Epithelial cell of proximal tubule (primary cell): ENCODE measurements at places on chromosomes 5 and 9. TPM values are rescaled to one million over a fixed set of nuclear protein-coding genes. Genes with fewer than 3 reads are reported as not detected.
A peak's percentile ranks its signal among the peaks of the same experiment; 100 is the strongest.

HAPLN1 gene
- 0.07 TPM in 1 of 2 replicates, not detected in the other for total RNA-seq

SNCAIP gene
- 1.1 and 1.8 TPM in 2 replicates for total RNA-seq

PGM5 gene
- total RNA-seq: 1.2 TPM in 1 of 2 replicates, not detected in the other

PCDHGA12 gene
- total RNA-seq: 1.8 and 1.9 TPM in 2 replicates

CCDC192 gene
- not detected in 2 replicates for total RNA-seq

CKMT2 gene
- total RNA-seq: not detected in 2 replicates

DCANP1 gene
- not detected in 2 replicates for total RNA-seq

ZNF454 gene
- 0.87 and 1.7 TPM in 2 replicates for total RNA-seq

TRIP13 gene
- total RNA-seq: 66.7 and 99.9 TPM in 2 replicates

GRCh38 chr5:73472116-73472515, 23.5 kb upstream of the FOXD1 start:
- DNase-seq: no peak

DNA sequence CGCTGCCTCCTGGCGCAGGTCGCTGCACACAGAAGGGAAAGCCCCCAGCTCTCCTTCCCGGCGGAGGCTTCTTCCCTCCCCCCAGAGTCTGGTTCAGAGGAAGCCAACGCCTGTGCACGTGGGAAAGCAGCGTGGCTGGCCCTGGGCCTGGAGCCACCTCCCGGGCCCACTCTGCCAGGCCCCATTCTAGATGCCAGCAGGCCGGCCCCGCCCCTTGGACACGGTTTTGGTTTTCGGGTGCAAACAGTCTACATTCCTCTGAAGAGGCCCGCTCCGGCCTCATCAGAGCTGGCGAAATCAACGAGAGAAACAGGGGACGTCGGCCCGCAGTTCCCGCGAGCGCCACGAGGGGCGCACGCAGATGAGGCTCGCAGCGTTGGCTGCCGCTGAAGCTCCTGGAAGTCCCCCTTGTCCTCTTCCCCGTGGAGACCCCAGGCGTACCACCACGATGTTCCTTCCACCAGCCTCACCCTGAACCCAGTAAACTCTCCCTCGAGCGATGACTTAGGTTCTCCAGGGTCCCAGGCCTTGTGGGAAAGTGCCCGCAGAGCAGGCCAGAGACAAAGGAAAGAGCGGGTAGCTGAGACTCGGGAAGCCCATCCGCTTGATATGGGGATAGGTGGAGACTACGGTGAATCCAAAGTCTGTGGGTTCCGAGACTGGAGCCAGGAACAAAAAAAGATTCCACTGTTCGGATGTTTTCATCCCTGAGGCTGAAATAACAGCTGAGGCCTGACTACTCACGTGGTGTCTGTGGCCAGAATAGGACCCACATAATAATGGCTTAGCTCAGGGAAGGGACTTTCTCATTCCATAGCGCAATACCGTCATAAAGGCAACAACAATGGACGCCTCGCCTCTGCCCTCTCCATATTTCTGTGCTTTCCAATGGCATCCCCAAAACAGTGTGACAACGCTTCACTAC, 64.2 kb downstream of the KLF4 start:
- DNase-seq: peak; percentile 43

GRCh38 chr5:139446956-139447779, 7.8 kb upstream of the DNAJC18 start:
- no peak for DNase-seq

DNA sequence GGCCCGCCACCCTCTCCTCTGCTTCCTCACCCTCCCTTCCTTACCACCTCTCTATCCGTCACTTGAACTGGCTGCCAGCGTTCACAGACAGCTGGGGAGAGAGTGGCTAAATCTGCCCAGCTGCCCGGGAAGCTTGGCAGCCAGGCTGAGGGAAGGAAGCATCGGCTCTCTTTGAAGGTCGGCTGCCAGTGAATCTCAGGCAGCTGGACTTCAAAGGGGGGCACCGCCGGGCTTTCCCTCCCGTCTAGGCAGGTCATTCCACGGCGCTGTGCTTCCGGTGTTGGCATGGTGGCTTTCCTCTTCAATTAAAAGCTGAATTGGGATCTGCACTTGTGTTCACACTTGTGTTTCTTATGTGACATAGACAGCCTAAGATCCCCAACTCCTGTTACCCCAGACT, 174.0 kb downstream of the GDNF start:
- no peak for DNase-seq

GRCh38 chr5:61641748-61642565, 309.9 kb downstream of the ZSWIM6 start:
- no peak for DNase-seq

- no peak for DNase-seq
Observed at GRCh38 chr5:151661968-151662732, 24.6 kb downstream of the SPARC start.

DNA sequence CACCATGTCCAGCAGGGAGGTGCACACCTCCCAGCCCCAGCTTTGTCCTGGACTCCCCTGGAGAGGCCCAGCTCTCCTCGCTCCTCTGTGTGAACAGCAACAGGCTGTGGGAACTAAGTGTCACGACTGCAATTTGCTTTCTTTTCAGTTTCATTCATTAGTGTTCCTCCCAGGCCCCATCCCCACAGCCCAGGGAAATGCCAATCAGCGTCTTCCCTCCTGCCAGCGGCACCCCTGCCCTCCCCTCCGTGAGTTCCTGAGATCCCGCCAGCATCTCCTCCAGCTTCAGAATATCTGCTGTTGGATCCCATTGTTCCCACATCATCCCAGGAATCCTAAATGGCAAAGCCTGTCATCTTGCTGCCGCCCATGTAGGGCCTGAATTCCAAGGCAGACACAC, 13.1 kb upstream of the RPL26L1 start:
- DNase-seq: no peak

GRCh38 chr5:36536616-36537005, 69.8 kb upstream of the SLC1A3 start:
- no peak for DNase-seq

DNA sequence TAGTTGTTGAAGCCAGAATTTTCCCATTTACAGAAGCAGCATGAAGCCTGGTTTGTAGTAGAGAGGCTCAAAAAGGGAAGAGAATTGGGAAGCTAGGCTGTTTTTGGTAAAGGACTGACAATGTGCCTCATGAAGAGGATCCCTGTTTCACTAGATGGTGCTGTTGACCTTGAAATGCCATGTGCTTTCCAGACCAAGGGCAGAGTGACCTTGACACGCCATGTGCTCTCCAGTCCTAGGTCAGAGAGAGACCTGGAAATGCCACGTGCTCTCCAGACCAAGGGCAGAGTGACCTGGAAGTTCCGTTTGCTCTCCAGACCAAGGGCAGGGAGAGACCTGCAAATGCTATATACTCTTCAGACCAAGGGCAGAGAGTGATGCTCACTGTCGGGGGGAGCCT, 32.0 kb downstream of the UNC13B start:
- DNase-seq: no peak

DNA sequence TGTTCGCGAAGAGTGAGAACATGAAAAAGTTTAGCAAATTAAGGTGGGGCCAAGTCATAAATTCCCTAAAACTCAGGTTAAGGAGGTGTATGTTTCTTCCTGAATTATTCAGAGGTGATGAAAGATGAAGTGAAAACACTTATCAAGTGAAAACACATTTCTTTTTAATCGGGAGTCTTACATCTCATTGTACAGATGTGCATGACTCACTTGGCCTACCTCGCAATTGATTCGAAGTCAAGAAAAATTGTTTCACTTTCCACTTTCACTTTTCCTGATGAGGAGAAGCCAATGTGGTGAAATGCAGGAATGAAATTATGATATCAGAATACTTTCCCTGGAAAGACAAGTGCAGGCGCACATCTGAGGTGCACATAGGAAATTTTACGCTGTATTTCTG, 78.7 kb downstream of the SLC25A46 start:
- DNase-seq: no peak

DNA sequence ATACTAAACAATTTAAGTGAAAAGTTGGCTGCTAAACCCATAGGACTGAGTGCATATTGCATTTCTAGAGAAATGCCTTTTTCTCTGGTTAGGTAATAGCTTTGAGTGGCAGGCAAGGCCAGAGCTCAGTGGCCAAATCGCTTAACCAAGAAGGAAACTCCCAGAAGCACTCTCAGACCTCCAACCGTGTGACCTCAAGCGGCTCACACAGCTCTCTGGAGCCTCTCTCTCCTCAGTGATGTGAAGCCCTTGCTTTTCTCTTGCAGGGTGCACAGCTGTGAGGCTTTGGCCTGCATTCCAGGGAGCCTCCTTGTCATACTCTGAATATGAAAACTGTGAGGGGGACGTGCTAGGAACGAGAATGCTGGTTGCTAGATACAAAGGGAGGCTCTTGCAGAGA, 106.7 kb downstream of the INSYN2B start:
- DNase-seq: no peak

GRCh38 chr9:4027606-4028005, 272.3 kb downstream of the GLIS3 start:
- DNase-seq: no peak

GRCh38 chr9:101485924-101486692, 47.5 kb upstream of the RNF20 start:
- DNase-seq: no peak

GRCh38 chr5:40679913-40680681, at the start of gene PTGER4:
Gene PTGER4, plus strand, starts transcription at chr5:40679915. Its CDS starts 1,079 bp downstream, at chr5:40680994.
- DNase-seq: no peak

DNA sequence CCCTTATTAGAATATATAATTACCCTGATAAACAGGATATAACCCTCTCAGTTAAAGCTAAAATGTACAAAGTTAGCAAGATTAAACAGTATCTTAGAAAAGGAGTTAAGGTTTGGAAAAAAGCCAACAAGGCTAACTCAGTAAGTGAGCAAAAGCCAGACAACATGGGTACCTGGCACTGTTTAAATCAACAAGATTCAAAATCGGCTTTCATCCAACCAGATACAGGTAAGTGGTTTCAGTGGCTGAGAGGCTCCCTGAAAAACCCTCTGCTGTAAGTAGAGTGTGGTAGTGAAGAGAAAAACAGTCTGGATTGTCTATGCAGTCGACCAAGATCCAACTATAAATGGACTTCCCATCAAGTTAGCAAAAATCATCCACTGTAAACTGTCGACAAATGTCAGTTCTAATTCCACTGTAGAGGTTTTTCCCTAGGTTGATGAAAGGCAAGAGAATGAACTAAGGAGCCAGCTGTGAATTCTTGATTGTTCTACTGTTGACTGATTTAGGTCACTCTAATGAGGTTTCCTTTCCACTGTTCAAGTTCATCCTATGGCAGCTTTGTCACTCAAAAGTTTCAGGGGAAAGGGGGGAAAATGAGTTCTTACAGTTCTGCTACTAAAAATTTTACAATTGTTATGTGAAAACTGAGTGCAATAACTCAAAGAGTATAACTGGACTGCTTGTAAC, 27.3 kb downstream of the ETF1 start:
- no peak for DNase-seq

DNA sequence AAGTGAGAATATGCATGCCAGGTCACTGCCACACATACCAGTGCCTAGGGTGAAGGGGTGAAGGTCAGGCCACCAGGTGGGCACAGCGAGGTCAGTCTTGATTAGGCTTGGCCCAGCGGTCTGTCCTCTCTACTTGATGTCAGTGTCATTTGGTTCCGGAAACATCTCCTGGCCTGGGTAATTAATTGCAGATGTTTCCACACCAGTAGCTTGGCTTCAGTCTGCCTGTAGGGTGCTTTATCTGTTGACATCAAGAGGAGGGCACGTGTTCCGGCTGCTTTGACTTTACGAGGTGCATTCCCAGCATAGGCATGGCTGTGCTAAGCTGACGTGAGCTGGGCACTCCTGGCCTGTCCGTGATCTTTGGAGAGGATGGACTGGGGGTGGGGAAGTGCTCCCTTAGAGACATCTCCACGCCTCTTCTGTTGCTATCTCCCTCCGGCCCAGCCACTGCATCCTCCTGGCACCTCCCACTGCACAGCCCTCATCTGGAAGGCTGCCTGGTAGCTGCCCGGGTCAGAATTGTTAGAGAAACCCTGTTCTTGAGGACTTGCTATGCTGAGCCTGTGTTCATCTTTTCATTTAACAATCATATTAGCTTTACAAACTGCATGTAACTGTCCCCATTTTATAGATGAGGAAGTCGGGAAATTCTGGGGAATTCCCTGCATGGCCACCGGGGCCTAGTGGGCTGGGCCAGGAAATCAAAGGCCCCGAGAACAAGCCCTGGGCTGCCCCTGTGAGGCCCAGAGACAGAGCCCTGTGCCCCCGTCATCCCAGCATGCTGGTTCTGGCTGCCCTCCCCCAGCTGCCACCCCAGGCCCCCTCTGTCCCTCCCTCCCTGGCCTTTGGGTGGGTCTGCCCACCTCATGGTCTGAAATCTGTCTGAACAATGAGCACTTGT, 29.1 kb downstream of the JADE2 start:
- no peak for DNase-seq
